Mesangial cell (primary cell): ENCODE measurements at places on chromosomes 12 and 14. TPM values are rescaled to one million over a fixed set of nuclear protein-coding genes. Genes with fewer than 3 reads are reported as not detected.

PHC1 gene
- total RNA-seq: 19.9 and 56.7 TPM in 2 replicates

INHBC gene
- total RNA-seq: not detected in 2 replicates

EIF2S3B gene
- 0.38 and 5.4 TPM in 2 replicates for total RNA-seq

DCP1B gene
- total RNA-seq: 12.5 and 17.1 TPM in 2 replicates

TEX52 gene
- not detected in 2 replicates for total RNA-seq

MANSC1 gene
- 2.6 and 4.2 TPM in 2 replicates for total RNA-seq

RNFT2 gene
- 6.2 and 7.5 TPM in 2 replicates for total RNA-seq

AGAP2 gene
- 0.25 TPM in 1 of 2 replicates, not detected in the other for total RNA-seq

RBP5 gene
- total RNA-seq: not detected in 2 replicates

RNASE3 gene
- total RNA-seq: not detected in 2 replicates

TSPAN11 gene
- total RNA-seq: 1.0 TPM in 1 of 2 replicates, not detected in the other

GUCY2C gene
- total RNA-seq: under 0.01 TPM in 1 of 2 replicates, not detected in the other

ZC2HC1C gene
- 2.0 and 2.4 TPM in 2 replicates for total RNA-seq

PTGDR gene
- total RNA-seq: not detected in 2 replicates

DEPDC4 gene
- total RNA-seq: 0.49 TPM in 1 of 2 replicates, not detected in the other

PRB3 gene
- total RNA-seq: not detected in 2 replicates

GLT1D1 gene
- 0.16 and 0.38 TPM in 2 replicates for total RNA-seq

TAS2R50 gene
- total RNA-seq: 0.38 and 0.98 TPM in 2 replicates

ATG14 gene
- 3.6 and 11.3 TPM in 2 replicates for total RNA-seq
